ENCODE measurements at places on chromosomes 13 and 19.

DNA sequence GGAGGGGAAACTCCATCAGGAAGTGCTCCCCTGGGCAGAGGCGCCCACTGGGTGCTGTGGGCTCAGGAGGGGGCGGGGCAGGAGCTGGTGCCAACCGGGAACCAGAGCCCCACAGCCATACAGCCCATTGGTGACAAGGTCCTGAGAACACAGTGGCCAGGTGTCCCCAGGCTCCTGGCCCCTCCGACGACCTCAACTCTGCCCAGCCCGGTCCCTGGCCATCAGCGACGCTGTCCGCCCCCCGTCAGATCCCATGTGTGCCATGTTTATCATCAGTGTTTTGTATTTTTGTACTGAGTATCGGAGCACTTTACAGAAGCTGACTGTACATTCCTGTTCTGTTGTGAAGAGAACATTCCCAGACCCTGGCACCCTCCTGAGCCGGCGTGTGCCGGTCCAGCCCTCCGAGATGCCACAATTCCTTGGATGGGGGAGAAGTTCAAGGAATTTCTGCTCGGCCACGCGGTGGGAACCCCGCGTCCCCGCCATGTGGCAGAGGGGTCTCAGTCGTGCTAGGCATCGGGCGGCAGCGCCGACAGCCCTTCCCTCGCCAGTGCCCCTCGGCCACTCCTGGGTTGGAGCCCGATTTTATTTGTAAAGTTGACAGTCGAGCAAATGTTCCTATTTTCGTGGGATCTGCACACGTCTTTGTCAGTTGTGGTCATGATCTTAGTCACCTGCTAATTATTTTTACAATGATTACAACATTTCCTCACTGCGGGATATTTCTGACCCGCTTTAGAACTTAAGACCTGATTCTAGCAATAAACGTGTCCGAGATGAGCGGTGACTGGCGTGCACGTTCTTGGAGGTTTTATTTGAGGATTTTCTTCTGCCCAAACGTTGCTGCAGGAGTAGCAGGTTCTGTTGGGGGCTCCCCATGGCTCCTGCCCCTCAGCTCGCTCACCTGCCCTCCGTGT is 16.9 kb downstream of the PEX11G start:
- DNase-seq = no peak

DNA sequence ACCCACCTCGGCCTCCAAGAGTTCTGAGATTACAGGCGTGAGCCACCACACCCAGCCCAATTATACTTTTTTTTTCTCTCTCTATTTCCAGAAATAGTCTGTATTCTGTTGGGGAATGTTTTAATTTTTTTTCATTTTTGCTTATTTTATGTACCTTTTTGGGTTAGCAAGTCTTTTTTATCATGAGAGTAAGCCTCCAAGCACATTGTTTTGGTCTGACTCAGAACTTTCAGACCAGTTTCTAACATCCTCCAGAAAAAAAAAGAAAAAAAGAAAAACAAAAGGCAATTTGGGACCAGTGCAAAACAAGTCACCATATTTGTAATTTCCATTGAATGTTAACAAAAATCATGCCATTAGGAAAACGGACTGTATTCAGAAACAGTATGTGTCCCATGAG is 1465.5 kb downstream of the SLITRK5 start:
- DNase-seq = no peak

DNA sequence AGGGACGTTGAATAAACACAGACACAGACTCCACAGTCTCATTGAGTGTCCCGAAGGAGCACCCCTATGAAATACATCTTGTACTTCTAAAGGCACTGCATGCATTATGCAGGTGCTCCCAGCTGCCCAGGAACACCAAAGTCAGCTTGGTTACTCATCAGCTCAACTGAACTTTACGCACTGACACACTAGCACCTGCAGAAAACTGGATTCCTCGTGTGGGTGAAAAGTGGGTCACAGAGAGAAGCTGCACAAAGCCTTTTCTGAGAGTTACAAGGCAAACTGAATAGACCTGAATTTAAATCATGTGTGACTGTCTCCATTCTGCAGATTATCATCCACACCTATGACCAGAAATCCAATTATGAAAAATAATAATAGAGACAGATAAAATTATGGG is 527.5 kb upstream of the NBEA start:
- DNase-seq = no peak

- no peak for DNase-seq
Measured at GRCh38 chr13:23554000-23554399, 16.2 kb upstream of the TNFRSF19 start.

DNA sequence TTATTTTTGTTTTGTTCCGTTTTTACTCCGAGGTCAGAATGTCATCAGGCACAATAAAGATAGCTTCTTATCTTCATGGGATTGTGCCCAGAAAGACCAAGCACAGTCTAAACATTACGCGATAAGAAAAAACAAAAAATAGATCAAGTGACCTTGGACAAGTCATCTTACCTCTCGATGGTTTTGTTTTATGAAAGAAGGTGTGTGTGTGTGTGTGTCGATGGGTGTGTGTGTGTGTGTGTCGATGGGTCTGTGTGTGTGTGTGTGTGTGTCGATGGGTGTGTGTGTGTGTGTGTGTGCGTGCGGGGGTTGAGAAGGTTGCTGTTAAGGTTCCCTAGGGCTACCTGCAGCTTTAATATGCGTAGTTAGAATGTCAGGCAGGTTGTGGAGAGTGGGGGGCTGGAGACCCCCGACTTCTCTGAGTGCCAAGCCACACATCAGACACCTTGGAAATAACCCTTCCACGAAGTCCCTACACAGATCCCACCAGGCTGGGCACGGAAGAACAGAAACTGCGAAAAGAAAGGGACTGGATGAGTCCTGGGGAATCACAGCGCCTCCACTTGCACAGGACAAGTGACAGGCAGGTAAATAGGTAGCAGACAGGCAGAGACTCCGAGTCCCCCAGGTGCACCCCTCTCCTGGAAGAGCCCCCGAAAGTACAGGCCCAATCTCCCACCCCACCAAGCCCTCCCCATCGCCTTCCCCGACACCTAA is 458 bp upstream of the ATP8A2 start:
- no peak for DNase-seq

DNA sequence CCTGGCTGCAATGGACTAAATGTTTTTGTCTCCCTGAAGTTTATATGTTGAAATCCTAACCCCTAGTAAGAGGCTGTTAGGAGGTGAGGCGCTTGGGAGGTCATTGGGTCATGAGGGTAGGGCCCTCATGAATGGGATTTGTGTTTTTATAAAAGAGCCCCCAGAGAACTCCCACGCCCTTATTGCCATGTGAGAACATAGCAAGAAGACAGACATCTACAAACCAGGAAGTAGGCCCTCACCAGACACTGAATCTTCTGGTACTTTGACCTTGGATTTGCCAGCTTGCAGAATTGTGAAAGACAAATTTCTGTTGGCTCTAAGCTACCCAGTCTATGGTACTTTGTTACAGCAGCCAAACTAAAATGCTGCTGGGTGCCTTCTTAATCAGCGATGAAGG is 96.1 kb upstream of the SPATA13 start:
- DNase-seq = no peak

GRCh38 chr13:106352850-106353249 is 182.6 kb downstream of the EFNB2 start:
- DNase-seq = no peak

GRCh38 chr13:37409756-37410155 is 188.8 kb downstream of the POSTN start:
- DNase-seq = no peak

- DNase-seq = no peak
Measured at GRCh38 chr13:89951341-89951740, 1396.1 kb upstream of the MIR17HG start.

GRCh38 chr13:65057986-65058385 is 2172.2 kb downstream of the PCDH9 start:
- no peak for DNase-seq

- no peak for DNase-seq
Measured at GRCh38 chr19:2446381-2446780, 10.4 kb downstream of the LMNB2 start.

DNA sequence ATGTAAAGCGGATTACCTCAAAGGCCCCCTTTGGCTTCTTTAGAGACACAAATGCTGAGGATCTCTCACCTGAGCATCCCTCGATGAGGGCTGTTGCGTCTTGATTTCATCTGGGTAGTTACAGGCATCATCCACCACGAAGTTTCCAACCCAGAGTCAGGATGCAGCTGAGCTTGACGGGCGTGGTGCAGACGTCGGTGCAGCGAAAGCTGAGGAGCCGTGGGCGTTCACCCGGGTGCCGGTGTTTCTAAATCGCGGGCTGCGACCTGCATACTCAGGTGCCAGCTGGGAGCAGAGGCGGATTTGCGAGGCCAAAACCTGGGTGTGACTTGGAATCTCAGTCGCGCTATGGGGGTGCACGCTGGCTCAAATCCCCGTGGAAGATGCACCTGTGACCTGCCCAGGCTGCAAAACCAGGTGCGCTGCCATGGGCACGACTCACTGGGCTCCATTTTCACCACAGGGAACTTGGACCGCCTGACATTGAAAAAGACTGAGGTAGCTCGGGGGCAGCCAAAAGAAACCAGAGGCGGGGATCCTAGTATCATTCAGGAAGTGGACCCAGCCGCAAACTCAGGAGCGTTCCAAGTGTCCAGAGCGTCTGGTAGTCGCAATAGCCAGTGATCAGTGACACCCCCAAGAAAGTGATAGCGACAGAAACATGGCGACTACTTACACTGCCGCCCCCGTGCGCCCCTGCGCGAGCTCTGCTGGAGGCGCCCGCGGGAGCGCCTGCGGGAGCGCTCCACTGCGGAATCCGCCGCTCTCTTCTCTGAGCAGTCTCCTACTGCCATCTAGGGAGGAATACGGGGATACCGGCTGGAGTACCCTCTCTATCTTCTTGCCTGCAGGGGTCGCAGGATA is 36.4 kb upstream of the IGFL4 start:
- no peak for DNase-seq

- DNase-seq = no peak
Measured at GRCh38 chr13:66565279-66565678, 664.9 kb downstream of the PCDH9 start.

- no peak for DNase-seq
Measured at GRCh38 chr19:1574354-1575136, 6.4 kb upstream of the MEX3D start.

GRCh38 chr19:54245936-54246335 is 3.3 kb upstream of the LILRA6 start:
- DNase-seq = no peak

GRCh38 chr13:32905063-32905863 is 111.0 kb upstream of the KL start:
- no peak for DNase-seq

- no peak for DNase-seq
Measured at GRCh38 chr13:84917252-84917878, 881.9 kb downstream of the SLITRK6 start.

- DNase-seq = peak; percentile 23
Measured at GRCh38 chr13:51222686-51223559, 725 bp downstream of the FAM124A start.

GRCh38 chr19:892243-892893 is 619 bp downstream of the MED16 start:
- no peak for DNase-seq

DNA sequence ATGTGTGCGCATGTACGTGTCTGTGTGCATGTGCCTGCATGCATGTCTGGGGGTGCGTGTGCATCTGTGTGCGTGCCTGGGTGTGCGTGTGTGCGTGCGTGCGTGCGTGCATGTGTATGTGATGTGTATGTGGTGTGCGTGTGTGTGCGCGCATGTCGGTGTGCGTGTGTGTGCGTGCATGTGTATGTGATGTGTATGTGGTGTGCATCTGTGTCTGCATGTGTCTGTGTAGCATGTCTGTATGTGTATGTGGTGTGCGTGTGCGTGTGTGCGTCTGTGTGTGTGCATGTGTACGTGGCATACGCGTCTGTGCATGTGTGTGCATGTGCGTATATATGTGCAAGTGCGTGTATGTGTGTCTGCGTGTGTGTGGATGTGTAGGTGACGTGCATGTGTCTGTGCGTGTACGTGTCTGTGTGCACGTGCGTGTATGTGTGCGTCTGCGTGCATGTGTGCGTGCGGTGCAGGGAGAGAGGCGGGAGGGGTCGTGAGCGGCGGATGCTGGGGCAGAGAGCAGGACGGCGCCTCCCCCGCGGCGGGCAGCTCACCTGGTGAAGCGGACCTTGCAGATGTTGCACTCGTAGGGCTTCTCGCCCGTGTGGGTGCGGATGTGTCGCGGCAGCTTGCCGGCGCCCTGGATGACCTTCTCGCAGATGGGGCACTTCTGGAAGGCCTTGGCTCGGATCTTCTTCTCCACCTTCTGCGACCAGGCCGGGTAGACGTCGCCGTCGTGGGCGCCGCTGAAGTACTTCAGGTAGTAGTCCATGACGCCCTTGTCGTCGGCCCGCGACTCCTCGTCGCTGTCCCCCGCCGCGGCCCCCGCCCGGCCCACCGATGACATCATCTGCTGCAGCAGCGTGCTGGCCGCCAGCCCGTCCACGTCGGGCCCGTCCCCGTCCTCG is 13.0 kb downstream of the ZBTB7A start:
- DNase-seq = no peak

DNA sequence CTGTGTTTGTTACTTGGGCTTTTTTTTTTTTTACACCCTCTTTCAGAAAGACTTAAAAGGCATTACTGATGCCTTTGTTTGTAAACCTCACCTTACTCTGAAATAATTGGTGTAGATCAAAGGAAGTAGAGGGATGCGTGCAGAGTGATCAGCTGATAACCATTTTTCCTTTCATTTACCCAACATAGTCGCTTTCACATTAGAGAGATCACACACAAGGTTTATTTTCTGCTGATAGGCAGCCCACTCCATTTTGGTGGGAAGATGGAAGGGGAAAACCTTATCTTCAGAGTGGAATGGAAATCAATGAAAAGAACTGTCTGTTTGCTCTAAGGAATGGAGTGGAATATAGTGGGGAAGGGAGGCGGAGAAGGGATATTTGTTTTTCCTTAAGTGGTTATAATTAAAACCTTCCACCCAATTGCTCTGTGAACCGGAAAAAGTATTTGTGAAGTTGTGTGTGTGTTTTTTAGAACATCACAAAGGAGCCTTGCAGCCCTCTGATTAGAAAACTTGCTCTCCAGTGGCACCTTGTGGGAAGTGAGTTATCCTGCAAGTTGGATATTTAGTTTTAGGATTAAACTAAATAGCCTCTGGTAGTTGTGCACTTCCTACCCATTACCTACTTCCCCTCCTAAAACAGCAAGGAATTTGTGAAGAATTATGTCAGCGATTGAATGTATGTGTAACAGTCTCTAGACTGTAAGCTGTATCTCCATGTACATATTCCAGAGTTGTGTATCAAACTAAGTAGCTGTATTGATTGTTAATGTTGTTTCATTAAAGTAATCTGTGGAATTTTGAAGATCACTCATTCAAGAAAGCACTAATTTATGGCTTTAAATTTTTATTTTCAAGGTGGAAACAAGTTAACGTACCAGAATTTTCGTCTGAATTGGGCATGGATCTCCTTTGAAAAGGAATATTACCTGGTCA is 76.8 kb downstream of the FREM2 start:
- DNase-seq = no peak
